ENCODE measurements at places on chromosomes 3 and 15.

DNA sequence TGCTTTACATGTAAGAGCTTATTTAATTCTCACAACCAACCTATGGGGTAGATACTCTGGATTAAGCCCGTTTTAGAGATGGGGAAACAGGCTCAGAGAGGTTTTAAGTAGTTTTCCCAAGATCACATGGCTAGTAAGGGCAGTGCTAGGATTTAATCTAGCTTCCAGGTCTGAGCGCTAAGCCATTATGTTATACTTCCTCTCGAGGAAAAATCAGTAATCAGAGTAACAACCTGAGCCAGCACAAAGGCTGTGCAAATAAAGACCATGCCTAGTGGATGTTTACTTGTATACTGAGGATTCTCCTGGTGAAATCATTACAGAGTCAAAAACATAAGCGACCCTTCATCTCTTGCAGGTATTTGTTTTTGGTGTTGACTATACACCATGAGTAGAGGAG lies 9.0 kb downstream of the FSTL1 start:
- no peaks in the 10 kb centered on the region for H3K27me3 ChIP-seq
- H3K4me1 ChIP-seq, result peaks cover 86% of the 10 kb centered on the region
- H3K36me3 ChIP-seq, result peaks cover 11% of the 10 kb centered on the region
- H3K4me3 ChIP-seq, result no peak overlapping the region

- DNase-seq, result no peak
- no peaks in the 10 kb centered on the region for H3K27me3 ChIP-seq
Measured at GRCh38 chr3:47427866-47428265, 47.0 kb downstream of the PTPN23 start.

GRCh38 chr3:155313300-155313699 lies 19.8 kb upstream of the STRIT1 start:
- no peaks in the 10 kb centered on the region for H3K4me1 ChIP-seq
- no peaks in the 10 kb centered on the region for H3K36me3 ChIP-seq
- H3K4me3 ChIP-seq, result no peak overlapping the region
- DNase-seq, result no peak

DNA sequence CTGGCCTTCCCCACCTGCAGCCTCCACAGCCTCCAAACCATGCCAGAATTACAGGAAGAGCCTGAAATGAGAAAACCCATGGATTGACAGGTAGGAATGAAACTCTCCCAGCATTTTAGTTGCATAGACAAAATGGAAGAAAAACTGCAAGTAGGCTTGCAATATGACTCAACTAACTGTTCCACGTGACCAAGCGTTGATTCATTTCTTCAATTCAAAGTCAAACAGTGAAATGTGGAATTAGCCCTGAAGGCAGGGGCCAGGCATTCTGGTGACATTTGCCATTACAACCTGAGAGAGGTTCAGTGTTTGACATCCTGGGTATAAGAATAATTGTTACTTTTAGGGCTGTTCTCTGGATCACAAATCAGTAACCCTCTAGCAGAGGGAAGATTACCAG lies 676.5 kb upstream of the CFAP20DC start:
- H3K36me3 ChIP-seq, result no peaks in the 10 kb centered on the region
- H3K27me3 ChIP-seq, result no peaks in the 10 kb centered on the region
- no peak overlapping the region for H3K4me3 ChIP-seq
- H3K4me1 ChIP-seq, result no peaks in the 10 kb centered on the region
- H3K27ac ChIP-seq, result no peak overlapping the region
- no peak for DNase-seq

DNA sequence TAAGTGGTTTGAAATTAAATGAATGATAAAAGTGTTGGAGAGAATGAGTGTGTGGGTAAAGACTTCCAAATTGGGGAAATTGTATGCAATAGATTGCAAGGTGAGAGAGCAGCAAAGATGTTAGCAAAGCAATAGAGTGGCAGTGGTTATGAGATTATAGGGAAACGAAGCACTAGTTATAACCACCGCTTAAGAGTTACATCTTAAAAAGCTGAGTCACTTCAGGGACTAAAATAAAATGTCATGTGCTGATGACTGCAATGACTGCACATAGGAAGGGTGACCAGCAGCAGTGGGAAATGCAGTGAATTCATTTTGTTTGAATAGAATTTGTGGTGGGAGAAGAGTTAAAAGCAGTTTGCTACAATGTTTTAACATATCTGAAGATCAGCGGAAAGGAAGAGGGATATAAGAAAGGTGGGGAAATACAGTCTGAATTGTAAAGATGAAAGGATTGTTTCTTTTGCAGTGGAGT lies 127.3 kb downstream of the RAP2B start:
- H3K27ac ChIP-seq, result no peak overlapping the region
- H3K36me3 ChIP-seq, result no peaks in the 10 kb centered on the region
- DNase-seq, result no peak
- H3K27me3 ChIP-seq, result no peaks in the 10 kb centered on the region

DNA sequence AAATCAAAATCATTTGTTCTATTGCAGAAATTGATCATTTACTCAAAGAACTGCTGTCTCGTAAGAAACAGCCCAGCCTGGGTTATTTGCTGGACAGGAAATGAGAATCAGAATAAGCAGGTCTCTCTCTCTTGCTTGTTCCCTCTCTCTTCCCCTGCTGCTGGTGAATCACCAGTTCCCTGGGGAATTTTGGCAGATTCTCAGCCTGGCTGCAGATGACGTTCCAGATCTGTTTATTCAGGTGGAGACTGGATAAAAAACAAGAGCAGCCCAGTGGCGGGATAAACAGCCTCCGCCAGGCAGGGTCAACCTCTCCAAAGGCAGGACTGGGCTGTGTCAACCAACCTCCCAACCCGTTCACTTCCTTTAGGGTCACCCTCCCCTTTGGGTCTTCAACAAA lies 72.1 kb downstream of the LRIG1 start:
- H3K27me3 ChIP-seq, result no peaks in the 10 kb centered on the region
- no peak overlapping the region for H3K4me3 ChIP-seq
- no peaks in the 10 kb centered on the region for H3K36me3 ChIP-seq
- H3K4me1 ChIP-seq, result peaks cover 50% of the 10 kb centered on the region
- DNase-seq, result peak; percentile 84

DNA sequence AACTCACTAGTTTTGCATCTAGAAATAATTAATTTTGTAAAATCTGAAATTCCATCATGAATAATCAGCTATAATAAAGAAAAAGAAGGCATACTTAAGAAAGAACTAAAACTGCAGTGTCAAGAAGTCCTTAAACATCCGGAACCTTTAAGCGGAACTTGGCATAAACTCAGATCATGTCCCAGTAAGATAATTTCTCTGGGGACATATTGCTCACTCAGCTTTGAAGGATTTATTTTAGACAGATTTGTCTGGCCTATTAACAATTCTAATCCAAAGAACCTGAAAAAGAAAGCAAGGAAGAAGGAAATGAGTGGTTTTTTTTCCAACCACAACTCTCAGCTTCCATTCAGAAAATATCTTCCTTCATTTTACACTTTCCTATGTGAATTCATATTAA lies 850.3 kb downstream of the ROBO1 start:
- no peaks in the 10 kb centered on the region for H3K27me3 ChIP-seq
- H3K4me3 ChIP-seq, result no peak overlapping the region
- no peak for DNase-seq
- H3K4me1 ChIP-seq, result no peaks in the 10 kb centered on the region

DNA sequence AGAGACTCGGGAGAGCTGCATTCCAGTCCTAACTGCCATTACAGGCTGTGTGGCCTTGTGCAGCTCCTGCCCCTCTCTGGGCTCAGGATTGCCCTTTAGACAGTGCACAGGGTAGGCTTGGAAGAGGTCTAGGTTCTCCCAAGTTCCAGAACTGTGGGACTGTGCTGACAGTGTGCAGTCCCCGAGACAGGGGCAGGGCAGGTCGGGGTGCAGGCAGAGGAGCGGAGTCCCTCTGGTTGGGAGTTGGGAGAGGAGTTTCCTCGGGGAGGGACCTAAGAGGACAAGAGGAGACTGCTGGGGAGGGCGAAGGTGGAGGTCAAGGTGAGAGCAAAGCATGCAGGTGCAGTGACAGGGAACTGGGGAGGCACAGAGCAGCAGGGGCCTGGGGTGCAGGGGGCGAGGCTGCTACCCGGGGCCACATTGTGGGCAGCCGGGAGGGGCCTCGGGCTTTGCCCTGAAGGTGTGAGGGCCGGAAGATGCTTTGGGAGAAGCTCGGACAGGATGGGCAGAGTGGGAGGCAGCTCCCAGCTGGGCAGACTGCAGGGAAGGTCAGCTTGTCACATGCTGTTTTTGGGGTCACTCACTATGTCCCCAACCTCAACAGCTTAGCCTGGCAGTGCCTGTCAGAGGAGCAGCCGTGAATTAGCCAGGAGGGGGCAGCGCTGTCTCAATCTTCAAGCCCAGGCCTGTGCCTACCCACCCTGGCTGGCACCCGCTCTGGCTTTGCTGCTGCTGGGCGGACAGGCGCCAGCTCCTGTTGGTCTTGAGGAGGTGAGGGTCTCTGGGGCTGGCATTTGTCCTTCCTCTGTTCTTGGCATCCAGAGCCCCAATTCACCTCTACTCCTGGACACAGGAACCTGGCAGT lies 15.4 kb upstream of the CSPG4 start:
- H3K4me3 ChIP-seq, result no peak overlapping the region
- no peak overlapping the region for H3K27ac ChIP-seq
- DNase-seq, result peak; percentile 71
- no peaks in the 10 kb centered on the region for H3K36me3 ChIP-seq

DNA sequence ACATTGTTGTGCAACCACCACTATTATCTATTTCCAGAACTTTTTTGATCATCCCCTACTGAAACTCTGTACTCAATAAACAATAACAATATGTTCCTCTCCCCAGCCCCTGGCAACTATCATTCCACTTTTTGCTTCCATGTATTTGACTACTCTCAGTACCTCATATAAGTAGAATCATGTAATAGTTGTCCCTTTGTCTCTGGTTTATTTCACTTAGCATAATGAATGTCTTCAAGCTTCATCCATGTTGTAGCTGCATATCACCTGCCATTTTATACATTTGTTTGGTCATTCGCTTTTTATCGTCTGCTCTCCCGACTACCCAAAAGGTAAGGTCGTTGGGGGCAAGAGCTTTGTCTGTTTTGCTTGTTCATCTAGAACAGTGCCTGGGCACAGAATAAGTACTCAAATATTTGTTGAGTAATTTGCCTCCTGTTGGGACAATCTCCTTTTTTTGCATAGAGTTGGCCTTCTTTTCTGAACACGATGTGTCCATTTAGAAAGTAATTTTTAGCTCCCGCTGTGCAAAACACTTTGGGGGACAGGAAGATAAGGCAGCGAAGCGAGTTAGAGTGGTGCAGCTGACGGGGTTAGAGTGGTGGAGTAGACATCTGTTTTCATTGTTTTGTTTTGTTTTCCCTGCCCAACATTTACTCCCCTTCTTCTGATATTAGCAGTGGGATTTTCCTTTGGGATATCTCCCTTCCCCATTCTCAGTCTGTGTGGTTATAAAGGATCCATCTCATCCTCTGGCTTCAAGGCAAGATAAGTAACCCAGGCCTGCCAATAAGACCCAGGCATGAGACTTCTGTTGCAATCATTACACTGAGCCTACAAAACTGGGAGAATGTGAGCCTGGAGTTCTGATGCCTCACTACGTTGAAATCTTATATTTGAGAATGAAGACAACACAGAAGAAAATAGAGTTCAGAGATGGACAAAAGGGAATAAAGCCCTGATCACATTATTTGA lies 83.4 kb upstream of the RNU6-1 start:
- H3K27ac ChIP-seq, result peak overlapping the region; percentile 56
- no peaks in the 10 kb centered on the region for H3K36me3 ChIP-seq
- no peaks in the 10 kb centered on the region for H3K27me3 ChIP-seq
- H3K4me1 ChIP-seq, result peaks cover 59% of the 10 kb centered on the region
- H3K4me3 ChIP-seq, result no peak overlapping the region

- H3K27ac ChIP-seq, result no peak overlapping the region
- peaks cover 41% of the 10 kb centered on the region for H3K36me3 ChIP-seq
- H3K4me1 ChIP-seq, result no peaks in the 10 kb centered on the region
Measured at GRCh38 chr3:12817343-12817710, 20.8 kb downstream of the CAND2 start.

DNA sequence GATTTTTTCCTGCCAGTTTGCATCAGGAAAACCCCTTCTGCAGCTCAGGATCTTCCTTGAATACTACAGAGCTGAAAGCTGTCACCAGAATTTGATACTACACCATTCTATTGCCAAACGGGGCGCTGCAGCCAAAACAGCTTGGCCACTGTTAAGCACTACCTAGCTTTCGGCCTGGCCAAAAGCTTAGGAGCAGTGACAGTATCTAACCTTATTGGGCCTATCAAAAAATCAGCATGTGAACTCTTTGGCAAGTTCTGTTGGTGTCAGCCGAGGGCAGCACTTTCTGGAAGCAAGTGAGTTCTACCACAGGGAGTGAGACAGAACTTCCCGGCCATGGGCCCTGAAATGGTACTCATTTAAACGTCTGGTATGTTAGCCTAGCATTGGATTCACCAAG lies 16.1 kb upstream of the GYG1 start:
- H3K27ac ChIP-seq, result no peak overlapping the region
- DNase-seq, result no peak
- H3K27me3 ChIP-seq, result no peaks in the 10 kb centered on the region

- H3K36me3 ChIP-seq, result peaks cover 100% of the 10 kb centered on the region
- H3K4me3 ChIP-seq, result no peak overlapping the region
- H3K27me3 ChIP-seq, result no peaks in the 10 kb centered on the region
- no peaks in the 10 kb centered on the region for H3K4me1 ChIP-seq
Measured at GRCh38 chr3:53865732-53866499, 16.0 kb downstream of the ACTR8 start.

DNA sequence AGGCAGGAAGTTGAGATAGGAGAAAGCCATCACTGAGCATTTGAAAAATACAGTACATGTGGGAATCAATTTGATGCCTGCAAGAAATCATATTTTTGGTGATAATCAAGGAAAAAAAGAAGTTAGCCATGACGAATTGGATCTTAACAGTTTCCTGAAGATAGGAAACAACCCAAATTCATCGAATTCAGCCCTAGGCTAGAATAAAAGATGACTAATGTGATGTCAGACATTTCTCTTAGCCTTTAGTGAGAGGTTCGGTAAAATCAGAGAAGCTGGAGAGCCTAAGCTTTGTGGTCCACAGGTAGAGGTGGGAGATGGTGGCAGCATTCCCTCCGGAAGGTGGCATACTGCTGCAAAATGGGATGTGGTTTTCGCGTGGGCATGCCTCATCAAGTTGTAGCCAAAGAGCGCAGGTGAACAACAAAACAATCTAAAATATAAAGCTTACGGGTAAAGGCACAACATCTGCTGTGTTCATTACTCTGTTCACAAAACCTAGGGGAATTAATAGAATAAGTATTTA lies 144.1 kb upstream of the ALCAM start:
- H3K4me3 ChIP-seq, result no peak overlapping the region
- H3K36me3 ChIP-seq, result no peaks in the 10 kb centered on the region
- no peaks in the 10 kb centered on the region for H3K27me3 ChIP-seq
- no peaks in the 10 kb centered on the region for H3K4me1 ChIP-seq
- DNase-seq, result no peak

DNA sequence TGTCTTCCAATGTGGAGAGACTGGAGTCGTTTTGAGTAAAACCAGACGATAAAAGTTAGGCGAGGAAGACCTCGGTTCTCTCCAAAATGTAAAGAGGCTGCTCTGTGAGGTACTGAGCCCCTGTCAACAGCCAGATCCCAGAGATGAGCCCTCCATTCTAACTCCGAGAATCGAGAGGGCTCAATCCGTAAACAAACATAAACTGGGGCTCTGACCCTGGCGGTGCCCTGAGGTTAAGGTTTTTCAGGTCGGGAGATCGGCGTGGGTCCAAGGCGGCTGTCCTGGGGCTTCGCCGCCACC lies 417 bp downstream of the TBCCD1 start:
- H3K36me3 ChIP-seq, result no peaks in the 10 kb centered on the region
- H3K4me1 ChIP-seq, result peaks cover 80% of the 10 kb centered on the region
- no peaks in the 10 kb centered on the region for H3K27me3 ChIP-seq
- peak overlapping the region; percentile 61 for H3K4me3 ChIP-seq
- no peak for DNase-seq

GRCh38 chr3:119810018-119810435 lies 28.1 kb downstream of the NR1I2 start:
- H3K36me3 ChIP-seq, result no peaks in the 10 kb centered on the region
- peak overlapping the region; percentile 60 for H3K4me3 ChIP-seq
- H3K27me3 ChIP-seq, result no peaks in the 10 kb centered on the region
- DNase-seq, result peak; percentile 34
- H3K4me1 ChIP-seq, result peaks cover 14% of the 10 kb centered on the region
- no peak overlapping the region for H3K27ac ChIP-seq

Data from stomach (tissue), 19 donors.